ENCODE measurements at places on chromosomes 16 and 17.

DNA sequence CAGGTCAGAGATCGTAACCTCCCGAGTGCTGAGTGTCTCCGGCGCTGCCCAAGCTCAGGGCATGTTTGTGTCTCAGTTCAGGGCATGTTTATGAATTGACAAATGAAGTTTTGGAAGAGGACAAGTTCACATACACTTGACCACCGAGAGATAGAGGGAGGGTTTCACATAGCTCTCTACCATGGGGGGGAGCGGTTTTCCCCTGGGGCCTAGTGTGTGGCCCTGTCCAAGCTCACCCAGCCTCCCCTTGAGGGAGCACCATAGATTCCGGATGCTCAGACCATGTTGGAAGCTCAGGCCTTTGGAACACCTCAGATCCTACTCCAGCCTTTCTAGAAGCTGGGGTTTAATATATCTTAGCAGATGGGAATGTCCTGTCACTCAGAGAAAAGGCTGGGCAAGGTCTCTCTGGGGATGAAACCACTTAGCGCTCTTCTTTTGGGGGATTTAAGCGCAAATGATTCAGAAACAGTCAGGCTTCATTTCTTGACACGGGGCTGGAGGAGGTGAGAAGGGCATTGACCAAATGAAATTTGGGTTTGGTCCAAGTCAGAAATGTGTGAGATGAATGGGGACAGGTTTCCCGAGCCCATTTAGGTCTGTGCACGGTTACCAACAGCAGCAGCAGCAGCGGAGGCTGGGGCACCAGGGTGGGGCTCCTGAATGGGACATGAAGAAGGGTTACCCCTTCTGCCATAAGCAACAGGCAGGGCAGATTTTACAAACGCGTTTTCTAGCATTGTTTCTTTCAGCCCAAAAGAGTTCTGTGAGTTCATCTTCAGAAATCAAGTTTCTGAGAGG lies 96.6 kb downstream of the METRNL start:
- no peak for DNase-seq

- peak; percentile 88 for DNase-seq
Measured at GRCh38 chr17:21278450-21279197, 5.9 kb upstream of the MAP2K3 start.

DNA sequence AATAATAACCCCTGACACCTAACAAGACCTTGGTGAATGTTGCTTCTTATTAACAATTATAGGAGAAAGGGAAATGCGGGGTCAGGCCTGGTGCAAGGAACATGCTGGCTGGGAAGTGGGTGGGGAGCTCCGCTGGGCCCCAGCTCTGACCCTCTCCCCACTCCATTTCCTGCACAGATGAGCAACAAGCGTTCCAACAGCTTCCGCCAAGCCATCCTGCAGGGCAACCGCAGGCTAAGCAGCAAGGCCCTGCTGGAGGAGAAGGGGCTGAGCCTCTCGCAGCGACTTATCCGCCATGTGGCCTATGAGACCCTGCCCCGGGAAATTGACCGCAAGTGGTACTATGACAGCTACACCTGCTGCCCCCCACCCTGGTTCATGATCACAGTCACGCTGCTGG lies 23.0 kb downstream of the RHBDL3 start:
- peak; percentile 93 for DNase-seq

DNA sequence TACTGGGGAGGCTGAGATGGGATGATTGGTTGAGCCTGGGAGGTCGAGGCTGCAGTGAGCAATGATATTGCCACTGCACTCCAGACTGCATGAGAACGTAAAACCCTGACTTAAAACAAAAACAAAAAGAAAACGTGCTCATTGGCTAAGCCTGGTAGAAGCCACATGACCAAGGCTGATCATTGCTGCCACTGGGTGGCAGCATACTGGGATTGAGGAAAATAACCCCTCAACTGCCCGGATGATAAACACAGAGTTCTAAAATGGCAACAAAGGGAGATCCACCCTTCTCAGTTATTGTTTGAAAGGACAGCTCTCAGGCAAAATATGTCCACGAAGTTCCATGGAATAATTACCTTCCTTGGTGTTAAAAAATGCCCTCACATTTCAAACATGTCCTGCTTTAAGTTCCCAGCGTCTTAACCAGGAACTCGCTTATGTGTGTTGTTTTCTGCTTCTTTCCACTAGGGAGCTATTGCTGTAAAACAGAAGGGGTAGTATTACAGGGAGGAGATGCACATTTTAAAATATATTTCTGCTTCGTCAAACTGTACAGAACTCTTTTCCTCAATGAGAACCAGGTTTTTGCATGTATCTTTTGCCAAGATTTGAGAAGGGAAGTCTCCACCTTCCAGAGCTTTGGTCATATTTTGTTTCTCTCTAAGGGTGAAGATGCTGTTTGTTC lies 675.3 kb downstream of the MAF start:
- peak; percentile 28 for DNase-seq

DNA sequence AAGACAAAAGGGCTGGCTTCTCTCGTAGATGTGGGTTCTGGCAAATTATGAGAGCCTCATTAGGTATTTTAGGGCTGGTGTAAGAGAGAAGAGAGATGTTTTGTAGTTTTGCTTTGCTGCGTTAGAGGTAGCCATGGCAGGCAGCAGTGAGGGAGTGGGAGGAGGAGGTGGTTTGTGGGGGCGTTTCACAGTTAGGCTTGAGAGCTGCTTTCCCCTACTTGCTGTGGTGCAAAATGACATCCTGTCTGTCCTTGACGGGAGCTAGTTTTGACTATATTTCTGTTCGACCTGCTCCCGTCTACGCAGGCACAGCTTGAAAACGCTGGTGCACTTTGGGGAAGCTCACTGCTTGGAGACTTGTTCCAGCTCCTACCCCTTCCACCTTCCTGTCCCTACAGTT lies 75.5 kb downstream of the SLC5A11 start:
- DNase-seq = no peak

- no peak for DNase-seq
Measured at GRCh38 chr16:81633147-81633619, 145.9 kb upstream of the PLCG2 start.

GRCh38 chr16:84281074-84281473 lies 13.6 kb upstream of the WFDC1 start:
- peak; percentile 40 for DNase-seq

- no peak for DNase-seq
Measured at GRCh38 chr17:13593757-13594156, 8.0 kb downstream of the HS3ST3A1 start.

DNA sequence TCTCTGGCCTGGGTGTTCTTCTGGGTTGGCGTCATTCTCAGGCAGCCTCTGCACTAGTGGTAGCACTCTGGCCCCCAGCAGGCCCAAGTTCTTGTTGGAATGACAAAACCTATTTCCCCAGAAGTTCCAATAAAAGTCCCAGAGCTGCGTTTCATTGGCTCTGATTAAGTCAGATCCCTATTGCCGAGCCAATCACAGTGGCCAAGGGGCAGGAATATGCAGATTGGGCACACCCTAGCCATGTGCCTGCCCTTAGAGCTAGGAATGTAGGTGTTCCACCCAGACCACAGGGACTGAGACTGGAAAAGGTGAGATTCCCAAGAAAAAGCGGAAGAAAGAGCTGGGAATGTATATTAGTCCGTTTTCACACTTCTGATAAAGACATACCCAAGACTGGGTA lies 44.9 kb upstream of the POLR3E start:
- no peak for DNase-seq
